ENCODE measurements at places on chromosomes 1 and 21.

GRCh38 chr1:213723187-213723586, 264.6 kb upstream of the PROX1 start:
- no peak for DNase-seq

DNA sequence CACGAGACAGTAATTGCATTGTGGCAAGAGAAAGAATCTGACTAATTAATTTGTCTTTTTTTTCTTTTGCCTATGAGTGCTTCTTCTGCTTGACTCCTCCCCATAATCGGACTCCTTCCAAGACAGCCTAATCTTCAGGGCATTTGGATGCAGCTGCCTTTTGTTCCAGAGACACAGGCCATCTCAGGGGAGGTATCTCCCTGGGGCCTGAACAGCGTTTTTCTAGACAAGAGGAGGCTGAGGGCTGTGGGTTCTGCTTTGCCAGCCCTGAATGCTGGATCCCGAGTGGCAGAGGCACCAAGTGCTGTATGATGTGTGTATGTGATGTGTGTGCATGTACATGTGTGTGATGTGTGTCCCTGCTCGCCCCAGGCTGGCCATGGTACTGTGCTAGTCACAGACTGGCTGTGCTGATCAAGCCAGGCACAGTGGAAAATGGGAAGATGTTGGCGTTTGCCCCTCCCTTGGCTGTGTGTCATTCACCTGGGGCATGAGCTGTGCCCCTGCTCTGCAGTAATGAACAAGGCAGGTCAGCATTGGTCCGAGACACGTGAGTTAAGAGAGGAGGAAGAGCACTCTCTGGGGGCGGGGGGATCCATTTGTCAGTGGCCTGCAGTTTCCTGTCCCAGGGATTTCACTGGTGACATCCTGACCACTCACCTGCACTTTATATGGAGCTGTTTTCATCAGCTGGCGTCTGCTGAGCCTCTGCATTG, 77.2 kb downstream of the ADARB1 start:
- no peak for DNase-seq

DNA sequence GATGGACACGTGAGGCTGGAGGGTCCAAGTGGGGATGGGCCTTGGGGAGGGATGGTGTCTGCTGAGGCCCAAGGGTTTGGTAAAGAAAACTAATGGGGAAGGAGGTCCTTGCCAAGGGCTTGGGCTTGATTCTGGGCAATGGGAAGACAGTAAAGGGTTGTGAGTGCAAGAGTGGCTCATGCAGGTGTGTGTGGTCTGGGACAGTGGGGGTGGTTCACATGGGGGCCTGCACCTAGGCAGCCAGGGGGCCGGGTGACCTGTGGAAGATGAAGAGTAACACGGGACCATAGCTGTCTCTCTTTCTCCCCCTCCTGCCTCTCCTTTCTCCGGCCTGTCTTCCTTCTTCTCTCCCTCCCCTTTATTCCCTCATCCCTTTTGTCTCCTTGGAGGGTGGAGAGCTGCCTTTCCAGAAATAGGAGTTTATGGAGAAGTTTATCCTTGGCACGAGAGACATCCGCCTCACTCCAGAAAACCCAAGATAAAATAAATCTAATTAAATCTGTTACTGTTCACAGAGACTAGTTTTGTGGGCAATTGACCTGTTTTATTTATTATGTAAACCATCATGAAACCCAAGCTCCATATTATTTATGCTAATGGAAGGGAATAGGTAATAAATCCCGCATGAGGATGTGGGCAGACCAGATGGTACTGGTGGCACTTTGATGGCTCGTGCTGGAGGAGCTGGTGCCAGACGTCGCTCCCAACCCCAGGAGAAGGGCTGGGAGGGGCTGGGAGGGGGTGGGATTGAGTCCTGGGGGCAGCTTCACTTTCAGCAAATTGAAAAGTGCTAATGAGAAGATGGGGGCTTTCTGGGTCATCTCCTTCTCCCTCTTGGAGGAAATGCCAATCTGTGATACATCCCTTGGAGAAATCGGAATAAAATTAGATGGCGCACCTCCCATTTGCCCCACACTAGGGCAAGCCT, 272.9 kb upstream of the CSF3R start:
- DNase-seq = no peak

DNA sequence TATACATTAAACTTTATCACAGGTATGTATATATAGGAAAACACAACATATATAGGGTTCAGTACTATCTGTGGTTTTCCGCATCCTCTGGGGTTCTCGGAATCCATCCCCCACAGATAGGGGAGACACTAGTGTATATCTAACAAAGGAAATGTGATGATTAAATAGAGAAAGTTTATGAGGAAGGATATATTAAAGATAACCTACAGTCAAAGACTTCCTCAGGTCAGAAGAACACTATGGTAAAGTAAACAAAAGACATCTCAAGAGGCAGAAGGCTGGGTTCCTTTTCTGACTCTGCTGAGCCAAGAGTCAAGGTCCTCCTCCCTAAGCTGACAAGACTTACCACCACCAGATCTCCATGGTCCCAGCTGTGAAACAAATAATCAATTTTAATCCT, 12.1 kb downstream of the USP24 start:
- no peak for DNase-seq

- DNase-seq = no peak
These were observed 25.8 kb downstream of the CLDN14 start for GRCh38 chr21:36454093-36454531.

DNA sequence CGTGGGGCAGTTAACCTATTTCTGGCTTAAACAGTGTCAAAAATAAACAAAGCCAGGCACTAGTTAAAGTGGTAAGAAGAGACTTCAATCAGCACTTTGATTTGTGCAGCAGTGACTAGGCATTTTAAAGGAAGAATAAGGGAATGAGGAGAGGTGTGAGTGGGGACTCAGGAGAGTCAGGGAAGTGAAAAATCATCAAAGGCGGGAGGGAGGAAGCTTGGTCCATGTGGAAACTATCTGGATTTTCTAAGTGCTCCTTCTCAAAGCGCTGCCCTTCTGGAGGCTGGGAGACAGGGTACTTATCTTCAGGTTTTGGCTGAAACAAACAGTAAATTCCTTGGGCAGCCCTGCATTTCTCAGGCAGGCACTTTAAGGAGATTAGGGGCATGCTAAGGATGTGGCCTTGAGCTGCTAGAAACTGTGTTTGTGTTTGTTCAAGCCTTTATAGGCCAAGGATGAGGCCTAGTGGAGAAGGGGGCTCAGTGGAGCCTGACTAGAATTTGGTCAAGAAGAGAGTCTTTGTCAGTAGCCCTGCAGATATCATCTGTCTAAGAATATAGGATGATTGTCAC, 486.5 kb downstream of the SIPA1L2 start:
- DNase-seq = no peak

GRCh38 chr1:184164536-184164935, 113.0 kb downstream of the TSEN15 start:
- DNase-seq = no peak

GRCh38 chr1:3945222-3945621, 45.1 kb upstream of the C1orf174 start:
- no peak for DNase-seq

- DNase-seq = no peak
These were observed 34.8 kb upstream of the HSD3B1 start for GRCh38 chr1:119472080-119472818.

DNA sequence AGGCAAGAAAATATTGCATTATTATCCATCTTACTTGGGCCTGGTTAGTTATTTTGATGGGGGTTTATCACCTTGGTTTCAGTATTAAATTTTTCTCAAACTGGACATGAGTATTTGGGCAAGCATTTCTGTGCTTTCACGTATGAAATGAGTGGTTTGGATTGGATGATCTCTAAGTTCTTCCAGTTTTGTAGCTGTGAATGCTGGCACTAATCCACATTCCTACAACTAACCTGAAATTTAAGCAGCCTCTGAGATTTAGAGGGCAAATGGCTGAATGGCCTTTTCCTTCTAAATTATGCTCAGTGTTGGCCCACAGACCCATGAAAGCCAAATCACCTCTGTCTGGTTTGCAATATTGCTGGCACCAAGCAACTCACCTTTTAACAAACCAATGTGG, 475.0 kb upstream of the B3GALT2 start:
- DNase-seq = no peak

DNA sequence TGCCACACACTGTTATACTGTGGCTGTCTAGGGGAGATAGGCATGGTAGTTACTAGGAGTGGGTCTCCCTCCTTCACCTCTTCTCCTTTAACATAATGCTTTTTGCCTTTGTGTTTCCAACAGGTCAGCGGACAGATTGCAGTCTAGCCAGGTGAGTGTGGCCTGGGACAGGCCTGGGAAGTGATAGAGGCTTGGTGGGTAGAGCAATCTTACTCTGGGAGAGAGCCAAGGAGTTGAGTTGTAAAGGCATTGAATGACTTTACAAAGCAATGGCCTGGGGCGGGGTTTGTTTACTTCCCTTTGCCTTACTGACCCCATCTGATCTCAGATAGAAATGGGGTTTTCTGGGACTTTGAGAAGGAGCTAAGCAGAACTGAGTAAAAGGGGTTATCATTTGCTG, 51.0 kb upstream of the IKBKE start:
- no peak for DNase-seq

DNA sequence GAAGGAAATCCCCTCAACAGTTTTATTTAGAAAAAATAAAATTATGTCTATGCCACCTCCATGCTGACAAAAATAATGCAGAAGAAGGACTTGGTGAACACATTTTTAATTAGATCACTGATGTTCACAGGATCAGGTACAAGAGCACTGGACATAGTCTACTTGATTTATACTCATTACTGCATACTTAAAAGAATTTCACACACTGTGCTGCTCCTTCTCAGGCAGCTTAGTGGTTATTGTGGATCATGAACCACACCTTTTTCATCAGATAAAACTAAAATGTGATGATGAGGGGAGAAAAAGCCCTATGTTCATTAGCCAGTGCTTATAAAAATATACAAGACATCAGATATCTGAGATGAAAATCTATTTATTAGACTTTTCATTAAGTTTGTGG, 103.3 kb upstream of the DPH5 start:
- no peak for DNase-seq

- DNase-seq = no peak
These were observed 124.3 kb upstream of the ESRRG start for GRCh38 chr1:216847397-216848036.

DNA sequence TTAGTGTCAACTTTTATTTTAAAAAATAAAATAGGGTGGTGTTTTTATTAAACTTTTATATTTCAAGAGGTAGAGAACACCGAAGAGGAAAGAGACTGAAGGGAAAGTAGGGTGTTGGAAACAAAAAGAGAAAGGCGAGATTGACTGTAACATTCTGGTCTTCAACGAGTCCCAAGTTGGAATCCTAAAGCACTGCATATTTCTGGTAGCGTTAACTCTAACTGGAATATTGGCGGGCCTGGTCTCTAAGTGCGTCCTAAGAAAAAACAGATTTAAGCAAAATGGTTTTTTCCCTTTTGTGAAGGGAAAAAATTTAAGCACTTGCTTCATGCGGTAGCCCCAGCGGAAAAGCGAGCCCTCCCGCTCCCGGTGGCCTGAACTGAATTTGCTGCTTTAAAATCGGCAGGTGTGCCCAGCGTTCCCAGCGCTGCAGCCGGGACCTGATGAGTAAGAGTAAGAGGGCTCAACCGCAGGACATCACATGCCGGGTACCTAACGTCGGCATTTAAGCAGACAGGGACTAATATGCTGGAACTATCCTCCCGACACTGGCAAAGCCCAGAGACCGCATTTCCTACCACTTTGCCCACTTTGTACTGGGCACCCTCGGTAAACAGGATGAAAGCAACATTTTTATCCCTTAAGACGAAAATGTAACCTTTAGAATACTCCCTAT, 30.5 kb upstream of the NFIA start:
- no peak for DNase-seq

DNA sequence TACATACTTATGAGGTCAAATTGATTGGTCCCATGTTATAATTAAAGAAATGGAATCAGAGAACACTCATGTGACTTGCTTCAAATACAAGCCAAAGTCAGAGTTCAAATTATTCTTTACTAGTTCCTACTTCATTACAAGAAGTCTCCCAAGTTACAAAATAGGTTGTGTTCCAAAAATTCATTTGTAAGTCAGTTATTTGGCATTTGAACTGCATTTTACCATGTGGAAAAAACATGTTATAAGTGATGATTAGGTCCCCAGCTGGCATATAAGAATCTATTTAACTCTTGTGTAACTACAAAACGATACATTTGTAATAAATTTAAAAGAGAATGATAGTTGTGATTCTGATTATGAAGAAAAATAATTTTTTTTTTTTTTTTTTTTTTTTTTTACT, 124.1 kb downstream of the DISP1 start:
- DNase-seq = no peak

- no peak for DNase-seq
These were observed 21.6 kb downstream of the RIT1 start for GRCh38 chr1:155889566-155889965.

- no peak for DNase-seq
These were observed 39.6 kb downstream of the PRDM15 start for GRCh38 chr21:41839387-41840000.

- no peak for DNase-seq
These were observed 4.7 kb upstream of the G0S2 start for GRCh38 chr1:209670441-209671082.

DNA sequence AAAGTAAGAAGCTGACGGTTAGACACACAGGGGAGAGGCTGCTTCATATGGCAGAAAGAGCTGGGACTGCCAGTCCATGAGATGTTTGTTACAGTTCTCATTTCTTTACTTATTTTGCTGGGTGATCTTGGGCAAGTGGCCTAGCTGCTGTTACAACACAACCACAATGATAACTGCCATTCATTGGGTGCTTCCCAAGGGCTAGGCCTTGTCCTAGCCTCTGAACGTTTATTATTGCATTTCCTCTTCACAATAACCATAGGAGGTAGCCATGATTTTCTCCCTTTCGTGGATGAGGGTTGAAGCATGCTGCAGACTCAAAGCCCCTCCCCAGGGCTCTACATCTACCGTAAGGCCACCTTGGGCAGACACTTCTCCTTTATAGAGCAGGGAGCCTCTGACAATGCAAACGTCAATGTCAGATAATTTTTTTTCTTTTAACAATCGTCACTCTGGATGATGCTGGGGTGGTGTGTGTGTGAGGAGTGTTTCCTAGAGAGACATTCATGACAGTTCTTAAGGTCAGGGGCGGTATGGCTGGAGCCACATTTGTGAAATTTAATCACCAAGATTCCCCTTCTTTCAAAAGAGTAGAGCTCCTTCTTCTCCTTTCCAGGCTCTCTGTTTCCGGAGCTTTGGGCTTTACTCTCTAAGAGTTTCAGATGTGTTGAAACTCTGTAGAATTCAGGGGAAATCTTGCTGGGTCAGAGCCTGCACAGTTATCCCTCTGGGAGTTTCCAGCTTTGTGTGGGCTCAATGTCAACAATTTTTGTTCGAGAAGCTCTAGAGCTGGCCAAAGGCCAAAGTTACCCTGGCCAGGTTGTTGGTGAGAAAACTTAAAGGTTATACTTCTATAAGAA, 138.5 kb upstream of the SGIP1 start:
- DNase-seq = no peak

DNA sequence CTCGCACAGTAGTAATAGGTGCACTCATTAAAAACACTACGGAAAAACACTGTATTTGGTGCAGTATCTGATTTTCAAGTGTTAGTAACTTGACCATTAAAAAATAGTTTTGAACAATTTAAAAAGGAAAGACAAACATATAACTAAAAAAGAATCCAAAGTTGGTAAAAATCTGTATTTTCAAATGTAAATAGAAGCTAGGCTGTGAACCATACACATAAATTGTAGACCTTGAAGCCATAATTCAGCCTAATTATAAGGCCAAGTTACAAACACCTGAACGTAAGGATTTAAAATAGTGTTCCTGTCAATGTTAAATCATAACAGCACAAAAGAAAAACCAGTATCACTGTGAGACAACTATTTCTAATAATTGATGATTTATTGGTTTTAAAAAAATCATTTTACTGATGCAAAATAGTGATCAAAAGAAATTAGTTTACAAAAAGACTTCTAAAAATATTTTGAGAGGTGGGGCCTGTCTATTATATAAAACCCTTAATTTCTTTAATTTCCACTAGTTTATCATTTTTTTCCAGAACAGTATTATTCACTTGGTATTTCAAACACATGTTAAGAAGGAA, 4.5 kb downstream of the IRF2BP2 start:
- no peak for DNase-seq

Data from stimulated activated CD8-positive, alpha-beta memory T cell treated with anti-CD3 and anti-CD28 coated beads, Interleukin-15, amount 100 ng/mL, for 4 hours (primary cell).